ENCODE measurements at places on chromosomes 5 and 9.
A peak's percentile ranks its signal among the peaks of the same experiment; 100 is the strongest.

- no peaks in the 10 kb centered on the region for H3K27me3 ChIP-seq
- no peak overlapping the region for H3K27ac ChIP-seq
- H3K36me3 ChIP-seq: no peaks in the 10 kb centered on the region
- DNase-seq: no peak
- no peak overlapping the region for H3K4me3 ChIP-seq
These were observed 105.7 kb downstream of the UGCG start for GRCh38 chr9:112002131-112002846.

GRCh38 chr5:31385774-31386537 is 145.9 kb downstream of the DROSHA start:
- H3K36me3 ChIP-seq: no peaks in the 10 kb centered on the region
- H3K4me3 ChIP-seq: no peak overlapping the region
- H3K4me1 ChIP-seq: no peaks in the 10 kb centered on the region
- DNase-seq: no peak
- no peaks in the 10 kb centered on the region for H3K27me3 ChIP-seq

GRCh38 chr5:5126444-5126843 is 13.7 kb upstream of the ADAMTS16 start:
- H3K27me3 ChIP-seq: no peaks in the 10 kb centered on the region
- no peak for DNase-seq
- H3K27ac ChIP-seq: no peak overlapping the region
- H3K36me3 ChIP-seq: no peaks in the 10 kb centered on the region
- H3K4me3 ChIP-seq: no peak overlapping the region

GRCh38 chr9:88852794-88853193 is 138.5 kb upstream of the S1PR3 start:
- H3K27me3 ChIP-seq: no peaks in the 10 kb centered on the region
- no peaks in the 10 kb centered on the region for H3K36me3 ChIP-seq

- DNase-seq: no peak
- H3K4me1 ChIP-seq: no peaks in the 10 kb centered on the region
- H3K36me3 ChIP-seq: no peaks in the 10 kb centered on the region
- no peaks in the 10 kb centered on the region for H3K27me3 ChIP-seq
These were observed 514.9 kb upstream of the ARRDC3 start for GRCh38 chr5:91898019-91898418.

DNA sequence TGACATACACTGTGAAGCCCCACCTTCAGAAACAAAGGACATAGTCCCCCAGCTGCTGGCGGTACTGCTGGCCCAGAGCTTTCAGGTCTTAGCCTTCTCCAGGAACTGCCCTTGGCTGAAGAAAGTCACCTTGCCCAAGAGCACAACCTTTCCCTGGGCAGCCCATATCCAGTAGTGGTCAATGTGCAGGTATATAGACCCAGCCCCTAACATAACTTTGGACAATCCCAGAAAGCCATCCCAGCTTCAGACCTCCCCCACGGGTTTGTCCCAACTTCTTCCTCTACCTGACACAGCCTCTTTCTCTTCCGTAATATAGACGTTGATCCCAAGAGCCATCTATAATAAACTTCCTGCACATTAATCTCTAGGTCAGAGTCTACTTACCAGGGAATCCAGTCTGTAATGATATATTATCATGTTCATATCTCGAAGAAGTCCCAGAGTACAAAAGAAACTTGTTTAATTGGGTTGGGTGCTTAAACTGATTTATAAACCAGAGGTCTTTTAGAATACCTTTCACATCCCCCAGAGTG is 157.4 kb downstream of the SNCAIP start:
- no peak for DNase-seq
- H3K36me3 ChIP-seq: no peaks in the 10 kb centered on the region
- no peak overlapping the region for H3K4me3 ChIP-seq
- H3K27me3 ChIP-seq: no peaks in the 10 kb centered on the region
- no peak overlapping the region for H3K27ac ChIP-seq
- no peaks in the 10 kb centered on the region for H3K4me1 ChIP-seq

DNA sequence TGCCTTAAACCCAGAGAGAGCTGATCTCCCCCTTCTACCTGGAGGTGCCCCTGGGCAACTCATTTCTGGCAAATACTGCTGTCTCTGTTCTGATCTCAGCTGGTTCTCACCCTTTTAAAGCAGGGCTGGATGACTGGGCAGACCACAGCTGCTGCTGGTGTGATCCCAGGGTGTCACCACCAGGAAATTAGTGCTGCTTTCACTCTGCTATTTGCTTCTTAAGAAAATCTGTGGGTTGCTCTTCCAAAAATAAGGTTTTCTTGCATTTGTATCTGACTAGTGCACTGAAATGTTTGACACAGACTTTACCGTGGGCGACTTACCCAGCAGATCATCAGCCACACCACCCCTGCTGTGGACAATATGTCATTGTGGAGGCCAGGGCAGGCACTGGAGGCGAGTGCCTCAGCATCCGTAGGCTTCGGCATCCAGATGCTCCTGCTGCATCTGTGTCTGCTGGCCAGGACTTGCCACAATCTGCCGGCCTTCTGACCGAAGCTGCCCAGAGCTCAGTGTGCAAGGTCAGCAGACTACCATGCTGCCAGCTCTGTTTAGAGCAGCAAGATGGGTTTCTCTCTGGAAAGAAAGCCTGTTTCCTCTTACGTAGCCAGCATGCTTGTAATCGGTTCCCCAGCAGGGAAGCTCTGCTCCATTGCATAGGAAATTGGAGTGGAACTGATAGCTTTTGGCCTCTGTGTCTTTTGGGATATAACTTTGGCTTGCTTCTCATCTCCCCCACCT is 13.6 kb downstream of the ARHGAP26 start:
- H3K36me3 ChIP-seq: no peaks in the 10 kb centered on the region
- H3K4me1 ChIP-seq: no peaks in the 10 kb centered on the region
- peak overlapping the region; percentile 20 for H3K27ac ChIP-seq
- H3K27me3 ChIP-seq: no peaks in the 10 kb centered on the region

GRCh38 chr9:112447283-112447761 is 39.3 kb upstream of the KIAA1958 start:
- DNase-seq: no peak
- H3K27me3 ChIP-seq: no peaks in the 10 kb centered on the region
- no peaks in the 10 kb centered on the region for H3K36me3 ChIP-seq
- H3K27ac ChIP-seq: peak overlapping the region; percentile 64

DNA sequence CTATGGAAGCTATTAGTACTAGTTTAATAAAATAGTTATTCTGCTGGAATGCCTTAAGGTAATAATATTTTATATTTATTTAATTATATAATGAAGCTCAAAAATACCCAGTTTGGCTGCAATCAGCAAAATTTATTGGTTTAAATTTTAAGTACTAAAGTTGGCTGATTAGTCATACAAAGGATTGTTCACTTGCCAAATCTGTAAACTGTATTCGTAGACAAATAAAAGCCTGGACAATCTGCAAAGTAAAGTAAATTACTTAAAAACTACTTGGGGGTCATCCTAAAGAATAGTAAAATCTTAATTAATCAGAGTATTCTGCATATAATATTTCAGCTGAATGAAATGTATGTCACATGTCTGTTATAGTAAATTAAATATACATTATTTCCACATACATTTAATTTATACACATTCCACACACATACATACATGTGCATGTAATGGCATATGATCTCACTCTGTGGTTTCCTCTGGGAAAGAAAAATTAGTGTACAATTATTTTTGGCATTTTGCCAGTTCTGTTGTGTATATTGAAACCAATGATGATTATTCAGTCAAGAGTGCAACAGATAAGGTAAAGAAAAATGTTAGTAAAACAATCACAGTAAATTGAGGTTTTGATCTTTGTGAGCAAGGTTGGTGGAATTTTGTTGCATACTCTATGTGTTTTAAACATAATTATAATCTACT is 455.9 kb downstream of the CDH9 start:
- no peak overlapping the region for H3K4me3 ChIP-seq
- no peaks in the 10 kb centered on the region for H3K36me3 ChIP-seq
- no peak for DNase-seq
- H3K27ac ChIP-seq: no peak overlapping the region
- no peaks in the 10 kb centered on the region for H3K27me3 ChIP-seq
- no peaks in the 10 kb centered on the region for H3K4me1 ChIP-seq

DNA sequence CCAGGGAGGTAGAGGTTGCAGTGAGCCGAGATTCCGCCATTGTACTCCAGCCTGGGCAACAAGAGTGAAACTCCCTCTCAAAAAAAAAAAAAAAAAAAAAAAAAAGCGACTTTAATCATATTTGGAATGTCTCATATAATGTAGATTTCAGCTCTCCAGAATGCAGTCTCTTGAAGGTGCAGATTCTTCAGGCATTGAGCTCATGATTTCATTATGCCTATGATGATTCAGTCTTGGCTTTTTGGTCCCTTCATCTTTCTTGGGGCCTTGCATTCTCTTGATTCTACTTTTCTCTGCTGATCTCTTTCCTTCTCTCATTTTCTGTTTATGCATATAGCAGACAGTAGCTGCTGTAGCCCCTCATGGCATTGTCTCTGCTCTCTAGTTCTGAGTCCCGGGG is 22.9 kb downstream of the KDM4C start:
- H3K27ac ChIP-seq: no peak overlapping the region
- peaks cover 3% of the 10 kb centered on the region for H3K4me1 ChIP-seq
- H3K27me3 ChIP-seq: no peaks in the 10 kb centered on the region
- no peaks in the 10 kb centered on the region for H3K36me3 ChIP-seq

GRCh38 chr9:76463211-76463610 is 4.2 kb downstream of the GCNT1 start:
- no peaks in the 10 kb centered on the region for H3K36me3 ChIP-seq
- no peak overlapping the region for H3K4me3 ChIP-seq
- H3K27me3 ChIP-seq: peaks cover under 1% of the 10 kb centered on the region
- no peak overlapping the region for H3K27ac ChIP-seq

DNA sequence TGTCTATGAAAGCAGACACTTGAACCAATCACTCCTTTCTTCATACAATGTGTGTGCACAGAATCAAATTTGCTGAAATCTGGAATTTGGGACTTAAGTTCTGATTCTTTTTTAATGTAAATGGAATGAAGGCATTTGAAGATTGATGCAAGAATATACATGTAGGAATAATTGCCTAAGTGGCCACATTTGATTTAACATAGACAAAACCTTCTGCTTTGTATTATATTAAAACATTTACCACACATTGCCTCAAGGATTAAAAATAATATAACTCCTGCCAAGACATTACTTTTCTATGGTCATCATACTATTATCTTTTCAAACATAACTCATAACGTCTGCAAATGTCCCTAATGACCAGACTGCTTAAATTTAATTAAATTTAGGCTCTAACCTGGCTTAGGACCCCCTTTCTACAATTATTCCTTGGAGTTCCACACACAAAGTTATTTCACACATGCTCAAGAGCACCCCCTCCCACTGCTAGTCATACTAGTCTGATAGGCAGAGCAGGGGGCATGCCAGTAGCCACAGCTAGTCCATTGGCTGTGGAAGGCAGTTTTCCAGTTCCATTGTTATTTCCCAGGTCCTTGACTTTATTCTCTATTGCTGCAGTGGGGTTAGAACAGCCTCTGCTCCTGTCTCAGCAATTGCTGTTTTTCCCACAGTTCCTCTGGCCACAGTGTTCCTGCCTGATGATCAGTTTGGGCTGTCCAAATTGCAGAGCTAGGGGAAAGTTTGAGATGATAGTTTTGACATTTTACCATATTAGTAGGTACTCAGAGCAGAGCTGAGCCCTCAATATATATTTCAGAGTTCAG is 360.6 kb upstream of the GRAMD2B start:
- H3K4me1 ChIP-seq: no peaks in the 10 kb centered on the region
- H3K27ac ChIP-seq: no peak overlapping the region
- no peak overlapping the region for H3K4me3 ChIP-seq
- H3K27me3 ChIP-seq: no peaks in the 10 kb centered on the region

DNA sequence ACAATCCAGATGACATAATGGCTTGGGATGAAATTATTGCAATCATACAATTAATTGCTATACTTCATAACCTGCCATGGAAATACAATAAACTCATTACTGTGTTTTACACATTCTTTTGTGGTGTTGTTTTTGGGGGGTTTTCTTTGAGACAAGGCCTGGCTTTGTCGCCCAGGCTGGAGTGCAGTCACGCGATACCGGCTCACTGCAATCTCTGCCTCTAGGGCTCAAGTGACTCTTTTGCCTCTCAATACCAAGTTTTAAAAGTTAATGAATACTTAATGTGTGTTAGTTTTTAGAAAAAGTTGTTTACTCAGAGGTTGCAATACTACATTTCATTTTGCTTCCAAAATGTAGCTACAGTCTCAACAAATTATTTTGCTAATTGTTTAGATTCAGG is 598.4 kb downstream of the CHSY3 start:
- H3K4me1 ChIP-seq: no peaks in the 10 kb centered on the region
- no peak for DNase-seq
- no peaks in the 10 kb centered on the region for H3K36me3 ChIP-seq
- H3K4me3 ChIP-seq: no peak overlapping the region
- no peaks in the 10 kb centered on the region for H3K27me3 ChIP-seq

GRCh38 chr5:121885630-121886029 is 33.9 kb downstream of the FTMT start:
- H3K4me3 ChIP-seq: no peak overlapping the region
- no peaks in the 10 kb centered on the region for H3K27me3 ChIP-seq
- no peak for DNase-seq
- H3K36me3 ChIP-seq: no peaks in the 10 kb centered on the region
